ENCODE measurements at places on chromosomes 7 and 10. TPM values are rescaled to one million over a fixed set of nuclear protein-coding genes. Genes with fewer than 3 reads are reported as not detected.

DNA sequence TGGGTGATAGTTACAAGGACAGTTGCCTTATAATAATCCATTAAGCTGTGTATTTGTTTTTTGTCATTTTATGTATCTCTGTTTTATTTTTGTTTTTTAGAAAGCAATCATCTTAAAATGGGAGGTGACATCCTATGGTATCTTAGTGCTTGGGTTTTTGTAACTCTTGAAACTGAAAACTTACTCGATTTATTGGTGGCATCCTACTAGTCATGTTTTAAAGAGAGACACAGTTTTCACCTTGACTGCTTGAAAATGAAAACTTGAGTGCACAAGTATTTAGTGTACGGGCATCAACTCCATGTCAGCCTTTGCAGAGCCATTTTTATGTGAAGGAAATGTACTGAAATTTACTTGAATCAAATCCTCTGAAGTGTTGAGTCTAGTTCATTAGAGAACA is 103.8 kb upstream of the SAMD8 start:
- no peak for DNase-seq

- DNase-seq = no peak
Measured at GRCh38 chr7:102313997-102314780, 27.5 kb downstream of the SH2B2 start.

DNA sequence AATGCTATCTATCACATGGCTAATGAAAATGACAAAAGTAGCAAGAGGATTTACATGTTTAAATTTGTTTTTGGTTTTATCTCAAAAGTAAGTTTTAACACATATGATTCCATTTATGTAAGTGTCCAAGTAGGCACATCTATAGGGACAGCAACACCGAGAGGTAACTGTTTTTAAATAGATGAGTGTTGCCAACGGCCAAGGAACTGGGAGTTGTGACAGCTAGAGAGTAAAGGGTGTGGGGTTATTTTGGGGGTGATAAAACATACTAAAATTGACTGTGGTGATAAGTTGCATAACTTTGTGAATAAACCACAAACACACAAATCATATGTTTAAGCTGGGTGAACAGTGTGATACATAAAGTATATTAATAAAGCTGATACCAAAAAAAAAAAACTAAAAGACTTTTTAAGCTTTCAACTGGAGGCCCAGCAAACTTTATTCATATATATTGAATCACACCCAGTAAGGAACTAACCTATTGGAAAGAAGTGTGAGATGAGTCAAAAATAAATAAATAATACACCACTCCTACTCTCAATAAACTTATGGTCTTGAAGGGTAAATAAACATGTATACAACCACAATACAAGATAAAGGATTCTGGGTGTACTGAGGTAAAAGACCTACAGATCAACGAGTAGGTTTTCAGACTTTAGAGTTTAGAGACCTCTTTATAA is 33.0 kb downstream of the LRRC72 start:
- DNase-seq = no peak

DNA sequence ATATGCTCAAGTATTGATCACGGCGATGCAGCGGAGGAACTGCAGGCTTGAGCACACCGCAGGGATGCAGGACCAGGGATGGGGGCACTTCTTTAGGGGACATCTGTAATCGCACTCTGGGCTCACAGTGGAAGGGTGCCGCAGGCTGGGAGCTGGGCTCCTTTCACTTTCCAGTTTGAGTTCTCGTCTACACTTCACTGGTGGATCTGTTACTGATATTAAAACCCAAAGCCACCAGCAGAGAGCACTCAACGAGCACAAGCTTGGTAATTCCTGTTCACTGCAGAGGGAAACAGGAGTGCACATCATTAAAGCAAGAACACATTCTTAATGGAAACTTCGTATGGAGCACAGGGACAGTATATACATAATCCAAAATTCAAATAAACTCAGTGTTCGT is 91.3 kb downstream of the PARD3 start:
- no peak for DNase-seq

GRCh38 chr7:65216469-65216868 is 157.2 kb upstream of the ZNF92 start:
- peak; percentile 64 for DNase-seq

- DNase-seq = peak; percentile 33
Measured at GRCh38 chr10:47152861-47153349, 147.1 kb upstream of the GDF10 start.

DNA sequence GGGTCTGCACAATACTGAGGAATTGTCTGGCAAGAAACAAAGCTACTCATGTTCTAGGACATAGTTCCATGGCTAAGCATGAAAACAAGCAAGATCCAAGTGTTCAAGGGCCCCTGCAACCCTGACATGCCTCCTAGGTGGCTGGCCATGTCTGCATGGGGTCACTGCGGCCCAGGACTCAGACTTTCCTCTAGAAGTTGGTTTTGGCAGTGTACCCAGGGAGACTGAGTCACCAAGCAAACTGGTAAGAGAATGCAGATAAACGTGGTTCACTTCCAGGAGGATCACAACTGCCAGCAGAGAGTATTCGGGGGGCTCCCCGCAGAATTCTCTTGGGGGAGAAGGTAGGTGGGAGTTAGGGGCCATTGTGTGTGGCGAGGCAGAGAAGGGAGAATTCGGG is 7.4 kb upstream of the PFKFB3 start:
- DNase-seq = no peak

DNA sequence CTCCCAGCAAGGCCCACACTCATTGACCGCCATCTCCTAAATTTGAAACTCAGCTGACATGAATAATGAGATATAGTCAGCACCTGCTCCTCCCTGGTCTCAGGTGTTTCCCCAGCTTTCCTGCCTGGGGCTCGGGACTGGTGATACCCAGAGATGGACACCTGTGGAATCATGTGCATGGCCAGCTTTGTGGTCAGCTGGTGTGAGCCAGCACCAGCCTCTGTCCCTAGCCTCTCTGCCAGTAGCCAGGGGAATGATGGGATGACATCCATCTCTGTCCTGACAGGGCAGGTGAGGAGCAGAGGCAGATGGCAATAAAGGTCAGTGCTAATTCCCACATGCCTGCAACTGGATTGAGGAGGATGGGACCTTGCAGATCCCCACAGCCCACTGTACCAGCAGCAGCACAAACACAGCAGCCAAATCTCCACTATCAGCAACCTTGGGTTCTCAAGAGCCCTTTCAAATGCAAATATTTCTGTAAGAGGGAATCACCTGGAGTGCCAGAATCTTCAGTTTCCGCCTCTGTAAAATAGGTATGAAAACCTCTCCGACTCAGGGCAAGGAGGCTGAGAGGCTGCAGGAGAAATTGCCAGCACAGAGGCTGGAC is 329.2 kb upstream of the ZMIZ1 start:
- DNase-seq = no peak

DNA sequence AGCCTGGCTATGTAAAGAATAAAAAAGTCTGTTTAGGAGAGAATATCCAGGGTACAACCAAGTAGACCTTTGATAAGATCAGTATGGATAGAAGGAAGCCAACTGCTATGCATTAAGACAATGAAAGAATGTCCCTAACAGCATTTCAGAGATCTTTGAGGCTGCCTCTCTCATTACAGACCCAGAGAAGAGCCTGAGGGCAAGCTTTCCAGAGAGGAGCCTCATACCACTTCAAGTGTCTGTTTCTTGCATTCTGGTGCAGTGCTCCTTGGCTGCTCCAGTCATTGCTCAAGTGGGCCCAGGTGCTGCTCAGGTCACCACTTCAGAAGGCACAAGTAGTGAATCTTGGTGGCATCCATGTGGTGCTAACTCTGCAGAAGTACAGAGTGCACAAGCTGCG is 514.0 kb downstream of the PLXDC2 start:
- DNase-seq = no peak

DNA sequence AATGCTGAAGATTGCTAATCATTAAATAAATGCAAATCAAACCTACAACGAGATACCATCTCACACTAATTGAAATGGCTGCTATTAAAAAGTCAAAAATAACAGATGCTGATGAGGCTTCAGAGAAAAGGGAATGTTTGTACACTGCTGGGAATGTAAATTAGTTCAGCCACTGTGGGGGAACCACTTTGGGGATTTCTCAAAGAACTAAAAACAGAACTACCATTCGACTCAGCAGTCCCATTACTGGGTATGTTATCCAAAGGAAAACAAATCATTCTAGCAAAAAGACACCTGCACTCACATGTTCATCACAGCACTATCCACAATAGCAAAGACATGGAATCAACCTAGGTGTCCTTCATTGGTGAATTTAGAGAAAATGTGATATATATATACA is 379.0 kb upstream of the CNTNAP2 start:
- DNase-seq = no peak

DNA sequence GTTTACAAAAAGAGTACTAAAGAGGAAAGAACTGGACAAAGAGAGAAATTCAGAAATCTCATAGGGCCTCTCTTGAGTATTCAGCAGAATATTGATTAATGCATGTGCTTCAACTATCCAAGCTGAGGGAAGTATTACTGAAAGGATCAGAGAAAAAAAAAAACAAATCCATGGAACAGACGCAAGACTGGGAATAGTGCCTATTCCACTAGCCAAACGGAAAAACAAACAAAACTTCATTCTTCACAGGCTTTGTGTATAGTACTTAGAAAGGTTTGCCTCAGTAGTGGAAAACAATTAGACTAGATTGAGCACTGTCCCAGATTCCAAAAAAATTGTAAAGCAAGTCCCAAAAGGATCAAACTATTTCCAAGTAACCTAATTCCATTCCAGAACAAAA is 106.2 kb downstream of the TFEC start:
- no peak for DNase-seq

- peak; percentile 47 for DNase-seq
Measured at GRCh38 chr10:61904733-61905725, 3.5 kb downstream of the ARID5B start.

- DNase-seq = peak; percentile 19
Measured at GRCh38 chr7:138396251-138397070, 63.6 kb upstream of the TRIM24 start.

DNA sequence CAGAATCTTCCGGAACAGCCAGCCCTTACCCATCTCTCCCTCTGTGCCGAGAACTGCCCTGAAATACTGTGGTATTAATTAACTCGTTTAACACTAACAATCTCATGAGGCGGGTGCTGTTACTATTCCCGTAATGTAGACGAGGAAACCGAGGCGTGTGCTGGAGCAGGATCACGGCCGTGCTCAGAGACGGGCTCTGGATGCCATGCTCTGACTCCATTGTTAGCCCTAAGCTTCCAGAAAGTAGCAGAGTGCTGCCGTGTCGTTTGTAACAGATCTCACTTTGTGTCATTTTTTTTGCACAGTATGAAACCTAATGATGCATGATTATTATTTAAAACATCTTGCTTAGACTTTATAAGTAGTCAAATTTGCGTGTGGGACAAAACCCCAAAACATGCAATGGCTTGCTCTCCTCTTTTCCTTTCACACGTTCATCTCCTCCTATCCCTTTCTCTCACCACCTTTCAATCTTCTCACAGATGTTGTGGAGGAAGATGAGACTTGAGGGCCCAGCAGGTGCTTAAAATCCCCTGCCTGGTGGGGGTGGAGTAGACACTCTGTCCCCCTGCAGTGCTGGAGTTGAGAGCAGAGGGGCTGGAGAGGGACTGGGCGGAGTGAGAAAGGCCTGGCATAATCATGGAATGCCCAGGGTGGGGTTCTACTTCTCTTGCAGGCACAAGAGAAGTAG is 482 bp upstream of the ACTR3C start:
- no peak for DNase-seq

The SRGN gene
- polyA plus RNA-seq = 50.5 TPM

The SEMA3A gene
- 4.2 TPM for polyA plus RNA-seq

The SCIN gene
- polyA plus RNA-seq = 0.12 TPM

The ABCF2 gene
- 69.1 TPM for polyA plus RNA-seq

The FGL2 gene
- polyA plus RNA-seq = not detected

The TRRAP gene
- polyA plus RNA-seq = 13.0 TPM

Data from A549 (cell line).